ENCODE measurements at places on chromosomes 2 and 18.
A peak's percentile ranks its signal among the peaks of the same experiment; 100 is the strongest.

DNA sequence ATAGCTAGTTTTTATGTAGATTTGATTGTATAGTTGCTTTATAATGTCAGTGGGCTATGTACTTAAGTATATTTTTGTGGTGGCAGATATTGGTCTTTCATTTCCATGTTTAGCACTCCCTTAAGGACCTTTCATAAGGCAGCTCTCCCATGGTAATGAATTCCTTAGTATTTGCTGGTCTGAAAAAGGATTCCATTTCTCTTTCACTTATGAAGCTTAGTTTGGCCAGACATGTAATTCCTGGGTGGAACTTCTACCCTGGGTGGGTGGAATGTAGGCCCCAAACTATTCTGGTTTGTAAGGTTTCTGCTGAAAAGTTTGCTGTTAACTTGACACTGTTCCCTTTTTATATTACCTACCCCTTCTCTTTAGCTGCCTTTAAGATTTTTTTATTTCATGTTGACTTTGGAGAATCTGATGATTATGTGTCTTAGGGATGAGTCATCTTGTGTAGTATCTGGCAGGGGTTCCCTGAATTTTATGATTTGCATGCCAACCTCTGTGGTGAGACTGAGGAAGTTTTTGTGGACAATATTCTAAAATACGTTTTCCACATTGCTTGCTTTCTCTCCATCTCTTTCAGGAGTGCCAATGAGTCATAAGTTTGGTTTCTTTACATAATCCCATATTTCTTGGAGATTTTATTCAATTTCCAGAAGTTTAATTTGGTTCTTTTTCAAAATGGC is 65.4 kb upstream of the VRK2 start:
- no peak for DNase-seq

DNA sequence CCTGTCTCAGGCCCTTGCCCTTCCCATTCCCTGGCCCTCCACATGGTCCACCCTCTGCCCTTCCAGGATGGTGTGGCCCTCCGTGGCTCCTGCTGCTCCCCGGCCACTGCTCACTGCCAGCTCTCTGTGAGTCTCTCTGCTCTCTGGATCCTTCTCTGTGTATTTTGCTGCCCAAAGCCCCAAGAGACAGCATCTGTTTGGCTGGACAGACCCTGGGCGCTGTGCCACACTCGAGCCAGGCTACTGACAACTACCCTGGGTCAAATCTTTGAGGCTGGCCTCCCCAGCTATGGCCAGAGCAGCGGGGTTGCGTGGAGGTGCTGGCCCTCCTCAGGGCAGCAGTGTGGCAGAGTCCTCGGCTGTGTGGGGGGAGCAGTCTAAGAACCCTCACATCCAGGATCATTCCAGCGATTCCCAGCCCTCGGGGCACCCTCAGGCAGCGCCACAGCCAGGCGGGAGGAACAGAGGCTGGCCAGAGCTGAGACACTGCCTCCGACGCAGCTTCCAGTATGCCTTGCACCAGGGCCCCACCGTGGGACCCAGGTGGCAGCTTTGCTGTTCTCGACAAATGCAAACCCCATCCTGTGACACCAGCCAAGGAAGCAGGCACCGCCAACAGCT is 139.4 kb upstream of the GLI2 start:
- no peak for DNase-seq

- no peak for DNase-seq
Observed at GRCh38 chr18:62828852-62829251, 113.5 kb downstream of the PHLPP1 start.

DNA sequence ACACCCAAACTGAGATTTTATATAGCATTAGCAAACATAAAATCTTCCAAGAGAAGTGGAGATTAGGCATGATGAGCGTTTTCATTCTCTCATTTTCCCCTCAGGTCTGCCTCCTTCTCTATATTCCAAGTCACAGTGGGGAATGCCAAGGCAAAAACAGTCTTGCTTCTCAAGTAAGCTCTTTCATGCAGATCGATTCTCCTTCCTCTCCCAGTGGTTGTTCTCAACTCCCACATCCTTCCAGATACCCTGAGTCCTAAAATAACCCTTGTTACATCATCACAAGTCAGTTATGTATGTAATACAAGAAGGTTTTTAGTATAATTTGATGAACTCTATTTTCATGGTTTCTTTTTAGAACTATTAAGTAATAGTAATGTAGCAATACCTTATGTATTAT is 150.6 kb downstream of the TXNL1 start:
- DNase-seq = no peak

- peak; percentile 57 for DNase-seq
Observed at GRCh38 chr2:236343400-236344161, 79.4 kb upstream of the ASB18 start.

GRCh38 chr2:112183327-112184025 is 45.3 kb downstream of the FBLN7 start:
- peak; percentile 44 for DNase-seq

DNA sequence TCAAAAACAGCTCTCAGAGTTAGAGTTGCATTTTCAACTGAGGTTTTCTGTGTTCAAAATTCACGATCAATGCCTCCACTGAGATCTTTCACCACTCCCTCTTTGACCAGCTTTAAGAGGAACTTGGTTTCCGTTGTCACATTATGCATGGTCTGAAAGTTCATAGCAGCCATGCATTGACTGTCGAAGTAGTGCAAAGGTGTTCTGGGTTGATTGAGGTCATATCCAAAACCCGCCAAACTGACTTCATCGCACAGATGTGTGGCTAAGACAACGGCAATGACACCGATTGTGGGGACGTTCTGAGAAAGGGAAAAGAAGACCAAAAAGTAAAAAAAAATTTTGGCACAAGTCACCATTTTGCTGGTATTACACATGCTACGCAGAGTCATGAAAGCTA is 48.7 kb downstream of the ST3GAL5 start:
- DNase-seq = no peak

- DNase-seq = no peak
Observed at GRCh38 chr2:159960414-159960813, 102.0 kb downstream of the PLA2R1 start.

- DNase-seq = no peak
Observed at GRCh38 chr2:8629402-8629801, 52.5 kb upstream of the ID2 start.

DNA sequence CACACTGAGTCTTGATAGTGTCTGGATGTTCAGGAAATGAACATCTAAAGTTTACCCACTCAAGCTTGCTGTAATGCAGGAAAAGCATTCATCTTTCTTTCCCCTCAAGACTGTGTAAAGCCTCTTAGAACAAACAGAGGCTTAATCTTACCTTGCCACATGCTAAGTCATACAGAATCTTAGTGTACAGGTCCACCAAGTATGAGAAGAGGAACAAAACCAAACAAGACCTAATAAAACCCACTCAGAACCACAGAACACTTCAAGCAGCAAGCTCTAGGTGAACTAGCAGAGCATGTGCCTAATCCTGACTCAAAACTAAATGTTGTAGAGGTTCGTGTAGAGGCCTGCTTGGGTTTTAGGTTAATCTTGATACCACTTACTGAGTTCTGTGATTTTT is 97.6 kb downstream of the SPTBN1 start:
- DNase-seq = no peak

DNA sequence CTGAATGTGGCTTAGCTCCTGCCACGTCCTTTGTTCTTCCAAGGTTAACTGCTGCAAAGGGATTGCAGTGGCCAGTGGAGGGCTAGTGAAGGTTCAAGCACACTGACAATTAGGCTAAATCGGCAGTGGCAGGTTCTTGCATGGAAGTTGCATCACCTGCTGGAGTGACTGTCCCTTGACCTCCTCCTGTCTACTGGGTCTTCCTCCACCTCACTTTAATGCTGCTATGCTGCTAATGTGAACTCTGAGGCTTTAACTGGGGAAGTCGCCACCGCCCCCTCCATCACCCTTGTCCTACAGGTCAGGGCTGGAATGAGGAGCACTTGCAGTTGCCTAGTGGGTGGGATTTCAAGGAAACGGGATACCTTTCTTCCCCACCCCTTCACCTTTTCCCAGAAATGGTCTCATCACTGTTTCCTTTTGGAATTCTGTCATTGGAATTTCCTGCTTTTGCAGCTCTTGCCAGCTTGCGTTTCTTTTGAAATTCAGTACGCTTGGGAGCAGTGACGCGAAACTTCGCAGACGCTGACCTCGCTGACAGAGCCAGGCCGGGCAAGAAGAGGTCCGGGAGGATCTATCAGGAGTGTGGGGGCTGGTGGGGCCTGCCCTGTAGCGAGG is 150.3 kb downstream of the SH3RF3 start:
- DNase-seq = no peak

DNA sequence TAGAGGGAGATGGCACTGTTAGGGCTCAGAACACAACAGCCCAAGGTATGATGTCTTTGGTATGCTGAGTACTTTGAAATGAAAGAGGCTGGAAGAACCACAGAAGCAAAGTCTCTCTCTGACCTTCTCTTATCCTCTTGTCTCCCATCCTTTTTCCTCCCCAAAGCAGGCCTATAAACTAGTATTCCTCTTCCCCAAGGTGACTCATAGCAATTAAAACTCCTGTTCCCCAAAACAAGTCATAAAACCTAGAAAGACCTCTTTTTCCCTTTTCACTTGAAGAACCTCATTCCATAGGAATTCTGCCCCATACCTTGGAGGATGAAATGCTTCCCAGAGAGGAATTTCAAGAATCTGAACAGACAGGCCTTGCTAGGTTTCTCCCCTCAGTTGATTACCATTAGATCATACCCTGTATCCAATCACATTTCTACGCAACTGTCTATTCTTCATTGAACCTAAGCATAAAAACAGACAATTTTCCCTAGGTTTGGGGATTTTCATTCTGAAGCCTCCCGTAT is 25.7 kb downstream of the MDH1 start:
- no peak for DNase-seq

DNA sequence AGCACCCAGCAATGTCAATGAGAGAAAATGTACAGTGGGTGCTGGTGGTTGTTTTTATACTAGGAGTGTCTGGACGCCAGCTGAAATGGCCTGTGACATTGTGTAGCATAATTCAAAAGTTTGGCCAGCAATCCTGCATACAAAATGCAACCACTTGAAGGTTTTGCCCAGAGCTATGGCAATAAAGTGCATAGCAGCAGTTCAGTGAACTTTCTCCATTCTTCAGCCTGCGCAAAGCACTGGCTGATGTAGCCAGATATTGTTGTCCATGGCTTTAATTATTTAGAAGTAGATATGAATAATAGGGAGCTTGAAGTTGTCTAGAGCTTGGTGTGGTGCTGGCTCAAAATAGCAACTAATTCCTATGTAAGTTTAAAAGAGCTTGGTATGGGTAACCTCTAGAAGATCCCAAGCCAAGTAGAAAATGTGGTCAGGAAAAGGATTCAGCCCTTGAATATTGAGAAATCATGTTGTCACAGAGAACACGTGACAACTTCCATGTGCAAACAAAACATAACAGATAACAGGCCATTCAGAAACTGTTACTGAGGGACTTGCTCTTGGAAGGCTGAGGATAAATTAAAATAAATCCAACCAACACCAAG is 33.3 kb upstream of the PGAP1 start:
- DNase-seq = no peak

DNA sequence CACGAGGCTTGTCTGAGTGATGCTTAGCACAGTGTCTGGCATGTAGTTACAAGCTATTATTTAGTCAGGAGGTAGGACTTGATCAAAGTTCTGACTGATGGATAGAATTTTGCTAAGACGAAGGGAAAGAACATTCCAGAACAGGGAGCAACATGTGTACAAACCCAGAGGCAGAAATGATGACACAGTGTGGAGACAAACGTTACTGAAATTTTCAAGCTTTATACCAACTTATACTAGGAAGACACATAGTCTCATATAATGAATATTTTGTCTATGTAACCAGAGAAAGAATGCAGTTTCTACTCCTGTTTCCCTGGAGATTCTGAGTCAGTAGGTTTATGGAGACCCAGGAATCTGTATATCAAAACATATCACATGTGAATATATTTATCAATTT is 123.4 kb downstream of the FAM124B start:
- no peak for DNase-seq

DNA sequence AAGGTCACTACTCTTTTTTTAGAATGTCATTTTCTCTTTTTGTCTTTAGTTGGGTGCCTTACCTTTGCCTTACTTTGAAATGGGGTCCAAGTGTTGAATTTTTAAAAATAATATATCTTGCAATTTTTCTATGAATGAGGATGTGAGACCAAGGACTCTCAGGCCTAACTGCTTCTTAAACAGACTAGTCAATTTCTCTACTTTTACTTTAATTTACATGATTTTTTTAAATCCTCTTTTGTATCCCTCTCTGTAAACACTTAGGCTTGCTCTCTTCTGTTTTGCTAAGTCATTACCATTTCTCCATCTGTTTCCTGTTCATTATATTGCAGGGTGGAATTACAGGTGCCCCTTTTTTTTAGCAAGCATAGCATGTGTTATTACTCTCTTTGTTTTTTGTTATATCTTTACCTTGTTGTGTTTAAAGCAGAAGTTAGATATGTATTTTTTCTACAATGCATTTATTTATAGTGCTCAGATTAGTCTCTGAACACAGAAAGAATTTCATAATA is 261.8 kb downstream of the SPAG16 start:
- no peak for DNase-seq

DNA sequence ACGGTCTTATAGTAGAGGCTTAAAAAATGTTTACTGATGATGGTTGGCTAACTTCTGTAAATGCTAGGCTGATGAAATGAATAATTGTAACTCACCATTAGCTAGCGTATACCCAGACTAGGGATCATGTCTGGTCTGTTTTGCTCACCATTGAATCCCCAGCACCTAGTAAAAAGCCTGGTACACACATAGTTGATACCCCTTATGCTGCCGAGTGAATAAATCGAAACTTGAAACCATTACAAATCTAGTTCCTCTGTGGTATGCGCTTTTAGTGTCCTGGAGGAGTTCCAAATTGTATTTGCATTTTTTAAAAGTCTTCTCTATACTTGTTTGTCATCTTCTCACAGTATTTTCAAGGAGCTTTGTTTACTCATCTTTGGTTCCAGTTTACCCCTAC is 1.3 kb downstream of the TAF1B start:
- no peak for DNase-seq

DNA sequence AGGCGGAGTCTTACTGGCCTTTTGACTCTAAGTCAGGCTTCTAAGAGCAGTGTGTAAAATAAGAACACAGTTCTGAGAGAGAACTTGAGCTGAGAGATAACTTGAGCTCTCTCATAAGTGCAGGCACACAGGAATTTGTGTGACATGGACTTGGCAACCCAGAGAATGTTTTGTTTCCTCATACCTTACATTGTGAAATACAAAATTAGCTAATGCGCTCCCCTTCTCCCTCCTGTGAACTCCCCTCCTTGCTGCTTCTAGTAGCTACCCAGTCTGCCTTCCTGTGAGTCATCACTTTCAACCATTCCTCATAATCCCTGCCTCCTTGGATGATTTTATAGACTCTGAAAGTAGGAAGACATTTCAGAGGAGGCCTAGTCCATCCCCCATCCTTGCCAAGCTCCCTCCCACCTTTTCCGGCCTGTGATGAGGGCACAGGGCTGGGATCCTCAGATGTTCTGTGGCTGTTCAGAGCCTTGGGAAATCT is 22.6 kb downstream of the FER1L5 start:
- DNase-seq = no peak

GRCh38 chr2:178764097-178764496 is 43.1 kb downstream of the TTN start:
- no peak for DNase-seq
